Mammary epithelial cell (primary cell): ENCODE measurements at places on chromosomes 12 and 14. TPM values are rescaled to one million over a fixed set of nuclear protein-coding genes. Genes with fewer than 3 reads are reported as not detected.

The PRB2 gene
- not detected for total RNA-seq

GRCh38 chr14:36659010-36659821, 2.4 kb upstream of the PAX9 start:
- DNase-seq = no peak

GRCh38 chr14:40218282-40218941, 786.2 kb upstream of the FBXO33 start:
- DNase-seq = no peak

DNA sequence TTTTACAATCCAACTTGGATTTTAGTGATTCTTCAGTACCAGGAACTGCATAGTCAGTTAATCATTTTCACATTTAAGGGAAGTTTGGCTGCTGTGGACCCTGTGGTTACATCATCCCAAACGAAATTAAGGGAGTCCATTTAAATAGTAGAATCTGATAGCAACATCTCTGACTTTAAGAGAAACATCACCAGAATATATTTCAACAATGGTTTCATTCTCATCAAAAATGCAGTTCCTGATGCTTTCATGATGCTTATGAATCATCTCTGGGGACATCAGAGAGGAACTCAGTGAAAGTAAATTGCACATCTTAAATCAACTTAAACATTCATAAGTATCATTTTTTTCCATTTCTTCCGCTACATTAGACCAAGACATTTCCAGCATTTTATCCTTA, 1170.7 kb downstream of the FSCB start:
- DNase-seq = no peak

GRCh38 chr12:74963304-74963703, 246.3 kb downstream of the KCNC2 start:
- no peak for DNase-seq

- DNase-seq = peak; percentile 96
Observed at GRCh38 chr12:25670076-25671055, 117.3 kb upstream of the LMNTD1 start.

DNA sequence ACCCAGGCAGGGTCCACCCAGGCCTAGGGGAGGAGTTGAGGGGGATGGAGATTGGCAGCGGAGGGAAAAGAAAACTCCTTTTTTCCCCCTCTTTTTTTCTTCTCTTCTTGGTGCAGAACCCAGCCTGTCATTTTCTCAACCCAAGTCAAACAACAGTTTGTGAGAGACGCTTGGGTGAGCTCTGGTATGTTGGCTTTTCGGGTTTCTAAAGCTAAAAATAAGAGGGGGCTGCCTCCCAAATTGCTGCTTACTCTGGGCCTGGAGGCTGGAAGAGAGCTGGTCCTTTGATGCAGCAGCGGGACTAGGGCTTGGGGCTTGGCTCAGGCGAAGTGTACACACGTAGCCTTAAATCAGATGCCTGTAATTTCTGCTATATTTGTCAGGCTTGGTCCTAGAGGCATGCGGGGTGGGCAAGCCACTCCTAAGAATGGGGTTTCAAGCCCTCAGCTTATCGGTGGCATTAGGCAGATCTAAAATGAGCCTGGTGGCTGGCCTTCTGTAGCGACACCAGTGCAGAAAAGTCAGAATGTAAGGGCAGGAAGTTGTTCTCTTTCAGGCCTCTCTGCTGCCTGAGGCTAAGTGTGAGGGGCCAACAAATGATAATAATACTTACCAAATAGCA, 816 bp upstream of the SLC8A3 start:
- no peak for DNase-seq

The GNB3 gene
- total RNA-seq = not detected

- DNase-seq = no peak
Observed at GRCh38 chr12:78338054-78338785, 507.5 kb downstream of the NAV3 start.

DNA sequence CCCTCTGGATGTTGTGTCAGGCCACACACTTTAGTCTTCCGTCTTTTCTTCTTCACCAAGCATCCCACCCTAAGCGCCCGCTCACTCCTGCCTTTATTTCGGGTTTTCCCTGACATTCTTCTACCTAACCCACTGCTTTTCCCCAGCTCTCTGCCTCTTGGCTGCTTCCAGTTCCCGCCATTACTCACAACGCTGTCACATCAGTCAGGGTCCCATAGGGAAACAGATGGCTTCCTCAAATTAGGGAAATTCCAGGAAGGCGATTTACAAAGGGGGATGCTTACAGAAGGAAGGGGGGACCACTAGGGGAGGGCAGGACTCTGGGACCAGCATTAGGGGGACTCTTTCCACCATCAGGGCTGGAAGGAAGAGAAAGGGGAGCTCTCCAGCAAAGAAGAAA, 9.2 kb upstream of the PPP1R13B start:
- DNase-seq = no peak

DNA sequence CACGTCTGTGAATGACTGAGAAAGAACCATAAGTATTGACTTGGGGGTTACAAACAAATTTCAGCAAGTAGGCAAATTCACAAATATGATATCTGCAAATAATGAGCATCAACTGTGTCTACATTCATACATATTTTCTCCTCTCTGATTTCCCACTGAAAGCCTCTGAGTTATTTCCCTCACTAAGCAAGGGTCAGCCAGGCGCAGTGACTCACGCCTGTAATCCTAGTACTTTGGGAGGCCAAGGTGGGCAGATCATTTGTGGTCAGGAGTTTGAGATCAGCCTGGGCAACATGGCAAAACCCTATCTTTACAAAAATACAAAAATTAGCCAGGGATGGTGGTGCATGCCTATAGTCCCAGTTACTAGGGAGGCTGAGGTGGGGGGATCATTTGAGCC, 80.8 kb downstream of the SLC25A21 start:
- no peak for DNase-seq

DNA sequence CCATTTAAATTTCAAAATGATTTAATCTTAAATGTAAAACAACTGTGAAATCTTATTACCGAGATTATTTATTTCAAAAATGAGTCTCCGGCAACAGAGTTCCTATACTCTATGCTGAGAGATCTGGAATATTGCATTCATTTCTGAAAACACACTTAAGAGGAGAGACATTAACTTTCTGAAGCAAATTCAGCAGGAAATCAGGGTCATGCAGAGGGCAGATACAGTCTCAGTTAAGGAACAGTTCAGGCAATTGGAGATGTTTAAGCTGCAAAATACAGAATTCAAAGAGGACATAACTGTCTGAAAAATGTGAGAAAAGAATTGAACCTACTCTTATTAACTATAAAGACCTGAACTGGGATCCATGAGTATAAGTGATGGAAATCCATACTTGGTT, 320.7 kb downstream of the PAWR start:
- no peak for DNase-seq

DNA sequence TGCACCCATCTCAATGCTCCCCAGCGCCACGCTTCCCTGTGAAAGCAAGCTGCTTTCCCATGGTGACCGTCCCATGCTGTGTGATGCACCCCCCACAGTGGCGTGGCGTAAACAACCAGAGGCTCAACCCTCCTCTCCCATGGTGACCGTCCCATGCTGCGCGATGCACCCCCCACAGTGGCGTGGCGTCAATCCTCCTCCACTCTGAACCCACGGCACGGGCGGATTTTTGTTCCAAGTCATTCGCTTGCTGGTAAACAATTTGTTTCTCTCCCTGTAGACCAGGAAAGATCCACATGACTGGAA, 8.9 kb downstream of the STX2 start:
- DNase-seq = no peak

The REP15 gene
- 2.0 TPM for total RNA-seq

The SERPINA1 gene
- 131 and 155 TPM in 2 replicates for total RNA-seq

GRCh38 chr14:69500736-69501135, 16.2 kb downstream of the PLEKHD1 start:
- DNase-seq = no peak

DNA sequence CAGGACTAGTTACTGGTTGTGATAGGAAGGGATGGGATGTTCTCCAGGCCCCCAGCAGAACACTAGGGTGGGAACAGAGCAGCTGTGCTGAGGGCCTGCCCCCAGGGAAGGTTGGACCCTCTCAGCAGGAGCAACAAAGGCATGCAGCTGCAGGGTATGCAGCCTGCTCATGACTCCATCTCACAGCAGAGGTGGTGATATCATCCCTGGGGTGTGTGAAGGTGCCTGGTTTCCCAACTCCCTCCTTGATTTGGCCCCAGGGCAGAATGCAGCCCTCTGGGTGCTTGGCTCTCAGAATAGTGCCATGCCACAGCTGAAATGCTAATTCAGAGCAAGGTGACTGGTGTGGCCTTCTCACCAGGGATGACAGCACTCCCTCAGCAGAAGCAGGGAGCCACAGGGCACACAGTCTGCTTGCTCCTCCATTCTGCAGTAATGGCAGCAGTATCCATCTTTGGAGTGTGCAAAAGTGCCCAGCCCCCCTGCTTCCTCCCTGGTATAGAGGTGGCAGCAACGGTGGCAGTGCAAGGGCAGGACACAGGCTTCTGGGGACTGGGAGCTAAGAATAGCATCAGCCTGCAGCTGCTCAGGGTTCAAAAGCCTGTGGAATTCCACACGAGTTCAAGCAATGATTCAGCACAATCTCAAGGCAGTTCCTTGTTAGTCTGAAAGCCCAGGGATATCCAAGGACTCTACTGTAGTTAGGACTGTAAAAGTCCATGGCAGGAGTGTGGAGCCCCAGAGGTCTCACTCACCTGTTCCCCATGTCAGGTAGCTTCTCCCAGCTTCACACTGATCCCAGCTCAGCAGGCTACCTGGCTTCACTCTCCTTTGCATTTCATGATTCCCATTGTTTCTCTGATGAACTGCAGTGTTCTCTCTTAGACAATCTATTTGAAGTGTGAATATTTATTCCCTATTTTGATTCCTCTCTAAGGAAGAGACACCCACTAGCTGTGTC, 298.1 kb upstream of the FOXG1 start:
- peak; percentile 3 for DNase-seq

The NEDD8 gene
- total RNA-seq = 66.2 TPM

The BEST3 gene
- under 0.01 TPM for total RNA-seq

DNA sequence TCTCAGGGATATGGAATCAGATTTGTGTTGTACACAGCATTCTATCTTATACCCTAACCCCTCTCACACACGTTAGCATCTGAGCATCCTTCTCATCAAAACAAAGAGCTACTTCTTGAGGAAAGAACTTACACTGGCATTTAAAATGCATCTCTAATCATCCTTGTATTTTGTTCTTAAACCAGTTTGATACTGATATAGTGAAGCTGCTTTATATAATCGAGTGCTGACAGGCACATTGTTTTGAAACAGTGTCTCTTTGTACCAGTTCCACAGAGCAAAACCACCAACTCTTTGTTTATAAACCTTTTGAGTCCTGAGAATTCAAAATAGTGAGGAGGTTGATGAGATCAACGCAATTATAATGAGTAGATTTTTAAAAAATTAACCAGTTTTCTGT, 8.8 kb downstream of the GPR33 start:
- DNase-seq = no peak

The PARP2 gene
- 28.1 and 29.3 TPM in 2 replicates for total RNA-seq

DNA sequence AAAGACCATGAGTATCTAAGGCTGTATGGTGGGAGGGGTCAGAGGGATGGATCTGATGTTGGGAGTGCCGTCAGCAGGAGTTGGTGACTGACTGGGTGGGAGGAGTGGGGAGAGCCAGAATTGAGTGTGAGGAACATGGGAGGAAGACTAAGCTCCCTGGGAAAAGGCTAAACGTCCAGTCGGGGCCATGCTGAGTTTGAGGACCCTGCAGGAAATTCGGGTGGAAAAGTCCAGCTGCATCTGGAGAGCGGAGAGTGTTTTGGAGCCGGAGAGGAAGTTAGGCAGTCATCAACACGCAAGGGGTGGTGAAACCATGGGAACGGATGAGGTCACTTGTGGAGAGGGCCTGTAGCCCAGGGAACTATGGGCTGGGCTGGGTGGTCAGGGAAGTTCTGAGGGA, 60.9 kb downstream of the ELK3 start:
- no peak for DNase-seq

- DNase-seq = peak; percentile 14
Observed at GRCh38 chr12:20369305-20370013, 1.1 kb downstream of the PDE3A start.

GRCh38 chr12:6091786-6092566, 32.5 kb downstream of the VWF start:
- DNase-seq = no peak

DNA sequence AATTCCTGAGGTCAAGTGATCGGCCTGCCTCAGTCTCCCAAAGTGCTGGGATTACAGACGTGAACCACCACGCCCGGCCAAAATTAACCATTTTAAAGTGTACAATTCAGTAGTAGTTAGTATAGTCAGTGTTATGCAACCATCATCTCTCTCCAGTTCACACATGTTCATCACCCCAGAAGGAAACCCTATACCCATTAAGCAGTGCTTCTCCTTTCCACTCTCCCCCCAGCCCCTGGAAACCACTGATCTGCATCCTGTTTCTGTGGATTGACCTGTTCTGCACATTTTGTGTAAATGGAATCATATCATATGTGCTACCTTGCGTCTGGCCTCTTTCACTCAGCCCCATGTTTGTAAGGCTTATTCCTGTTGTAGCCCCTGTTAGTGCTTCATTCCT, 52.2 kb downstream of the PHETA1 start:
- no peak for DNase-seq

- peak; percentile 24 for DNase-seq
Observed at GRCh38 chr12:56461235-56462159, 6.9 kb upstream of the SPRYD4 start.

The CELA1 gene
- total RNA-seq = not detected

DNA sequence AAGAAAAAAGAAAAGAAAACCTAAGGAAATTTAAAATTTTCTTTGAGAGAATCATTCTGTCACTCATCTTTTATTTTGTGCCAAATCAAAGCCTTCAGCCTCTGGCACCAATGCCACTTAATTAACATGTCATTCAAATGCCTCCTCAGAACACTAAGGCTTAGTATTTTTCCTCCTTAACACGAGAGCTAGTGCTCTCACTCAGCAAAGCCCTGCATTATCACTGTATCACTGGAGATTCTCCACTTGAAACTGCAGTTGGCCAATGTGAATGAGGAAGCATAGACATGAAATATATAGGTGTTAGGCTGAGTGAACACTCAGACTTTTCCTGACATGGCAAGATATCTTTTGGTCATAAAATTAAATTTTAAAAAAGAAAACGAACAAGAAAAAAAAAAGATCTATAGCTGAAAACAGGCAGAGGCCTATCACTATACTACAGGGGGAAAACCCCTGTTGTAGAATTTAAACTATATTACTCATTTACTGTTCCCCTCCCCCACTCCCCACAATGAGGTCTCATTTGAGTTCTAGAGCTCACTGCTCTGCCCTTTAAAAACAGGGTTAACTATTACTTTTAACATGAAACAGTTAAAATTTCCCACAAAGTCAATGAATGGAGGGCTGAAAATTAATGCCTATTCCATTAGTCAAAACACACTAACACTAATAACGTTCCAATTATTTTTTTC, 5.1 kb downstream of the MBIP start:
- peak; percentile 13 for DNase-seq

DNA sequence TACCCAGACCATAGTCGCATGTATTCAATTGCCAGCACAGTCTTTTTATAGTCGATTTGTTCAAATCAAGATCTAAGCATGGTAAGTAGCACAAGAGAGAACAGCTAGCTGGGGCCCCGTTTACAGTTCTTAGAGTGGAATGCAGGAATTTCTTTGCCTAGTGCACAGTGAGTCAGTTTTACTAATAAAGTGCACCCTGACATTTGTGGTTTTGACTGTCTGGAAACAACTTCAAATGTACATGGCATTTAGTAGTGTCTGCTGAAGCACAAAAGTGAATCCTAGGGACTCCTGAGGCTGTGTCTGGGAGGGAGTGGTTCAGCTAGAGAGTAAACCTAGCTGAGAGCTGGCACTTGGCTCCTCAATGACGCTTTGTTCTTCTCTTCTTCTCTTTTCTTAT, 64.9 kb downstream of the TMX1 start:
- peak; percentile 93 for DNase-seq
